ENCODE measurements at places on chromosomes 7 and 10.

- DNase-seq = no peak
These were observed 56.1 kb downstream of the ATAD1 start for GRCh38 chr10:87761892-87762291.

DNA sequence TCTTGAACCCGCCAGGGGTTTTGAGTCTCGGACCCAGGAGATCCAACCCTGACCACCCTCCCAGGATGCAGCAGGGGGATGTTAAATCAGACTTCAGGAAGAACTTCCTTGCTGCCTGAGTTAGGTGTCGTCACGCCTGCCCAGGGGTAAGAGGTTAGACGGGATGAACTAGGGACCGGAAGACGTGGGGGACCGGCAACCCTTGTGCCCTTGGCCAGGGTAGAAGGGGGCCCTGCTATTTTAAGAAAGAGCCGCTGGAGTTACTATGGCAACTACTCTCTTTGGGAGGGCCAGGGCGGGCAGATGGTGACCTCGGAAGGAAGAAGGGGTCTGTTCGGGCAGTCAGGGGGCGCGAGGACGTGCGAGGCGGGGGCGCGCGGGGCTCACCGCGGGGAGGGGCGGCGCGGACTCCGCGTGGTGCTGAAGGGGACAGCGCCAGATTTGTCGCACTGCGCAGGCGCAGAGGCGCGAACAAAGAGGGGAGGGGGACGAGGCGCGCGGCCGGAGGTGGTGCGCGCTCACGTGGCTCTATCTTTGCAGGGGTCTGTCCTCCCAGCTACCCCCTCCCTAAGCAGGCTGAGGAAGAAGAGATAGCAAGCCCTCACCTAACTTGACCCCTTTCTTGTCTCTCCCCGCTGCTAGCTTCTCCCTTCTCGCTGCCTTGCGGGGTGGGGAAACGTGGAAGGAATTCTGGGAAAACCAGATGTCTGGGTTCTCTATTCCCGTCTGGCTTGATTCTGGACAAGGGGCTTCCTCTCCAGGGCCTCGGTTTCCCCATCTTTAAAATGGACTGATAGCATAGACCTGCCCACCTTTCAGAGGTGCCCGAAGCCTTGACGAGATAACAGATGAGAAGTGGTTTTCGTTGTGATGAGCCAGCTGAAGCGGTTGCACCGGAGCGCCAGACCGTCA is 940 bp upstream of the PSD start:
- peak; percentile 82 for DNase-seq

DNA sequence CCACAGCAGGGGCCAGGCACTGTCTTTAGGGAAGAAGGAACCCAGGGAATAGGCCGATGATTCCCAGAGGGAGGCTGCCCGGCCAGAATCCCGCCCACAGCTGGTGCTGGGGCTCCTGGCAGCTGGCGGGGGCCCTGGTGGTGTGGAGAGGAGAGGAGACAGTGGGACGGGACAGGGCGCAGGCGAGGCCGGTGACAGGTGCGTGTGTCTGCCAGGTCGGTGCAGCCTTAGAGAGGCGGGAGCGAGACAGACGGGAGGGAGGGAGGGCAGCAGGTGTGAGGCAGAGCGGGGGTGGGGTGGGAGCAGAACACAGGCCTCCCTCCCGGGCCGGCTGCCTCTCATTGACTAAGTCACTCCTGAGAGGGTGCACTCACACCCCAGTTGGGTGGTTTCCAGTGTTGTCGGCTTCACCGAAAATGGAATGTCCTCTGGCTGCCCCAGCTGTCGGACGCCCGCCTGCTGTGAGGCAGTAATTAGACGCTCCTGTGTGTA is 55.2 kb downstream of the ELFN1 start:
- no peak for DNase-seq

DNA sequence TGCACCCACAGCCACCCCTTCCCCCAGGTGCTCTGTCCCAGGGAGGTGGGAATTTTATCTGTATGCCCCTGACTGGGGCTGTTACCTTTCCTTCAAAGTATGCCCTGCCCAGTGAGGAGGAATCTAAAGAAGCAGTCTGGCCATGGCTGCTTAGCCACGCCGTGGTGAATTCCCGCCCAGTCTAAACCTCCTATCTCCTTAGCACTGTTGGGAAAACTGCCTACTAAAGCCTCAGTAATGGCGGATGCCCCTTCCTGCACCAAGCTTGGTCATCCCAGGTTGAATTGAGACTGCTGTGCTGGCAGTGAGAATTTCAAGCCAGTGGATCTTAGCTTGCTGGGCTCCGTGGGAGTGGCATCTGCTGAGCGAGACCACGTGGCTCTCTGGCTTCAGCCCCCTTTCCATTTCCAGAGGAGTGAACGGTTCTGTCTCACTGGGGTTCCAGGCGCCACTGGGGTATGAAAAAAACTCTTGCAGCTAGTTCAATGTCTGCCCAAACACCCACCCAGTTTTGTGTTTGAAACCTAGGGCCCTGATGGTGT is 87.2 kb downstream of the ABCC2 start:
- no peak for DNase-seq

Measured in HAP-1 (cell line).